ENCODE measurements at places on chromosomes 7 and 10.

DNA sequence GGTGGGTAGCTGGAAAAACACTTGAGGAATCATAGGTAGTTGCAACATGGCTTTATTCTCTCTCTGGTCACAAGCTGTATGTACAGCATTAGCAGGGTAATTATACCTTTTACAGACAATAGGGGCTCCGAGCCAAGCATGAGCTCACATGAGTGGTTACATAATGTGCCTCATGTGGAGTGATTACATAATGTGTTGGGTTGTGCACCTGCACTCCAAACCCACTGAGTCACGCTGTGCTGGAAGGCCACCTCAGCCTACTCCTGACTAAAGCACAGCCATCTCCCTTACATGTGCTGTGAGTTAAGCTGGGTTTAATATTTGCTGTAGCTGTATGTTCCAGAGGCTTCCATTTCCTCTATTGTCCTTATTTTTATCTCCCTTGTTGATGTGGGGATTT, 348.7 kb upstream of the SEMA3C start:
- no peak for DNase-seq

GRCh38 chr7:107678110-107678753, 17.6 kb downstream of the SLC26A4 start:
- DNase-seq, result no peak

DNA sequence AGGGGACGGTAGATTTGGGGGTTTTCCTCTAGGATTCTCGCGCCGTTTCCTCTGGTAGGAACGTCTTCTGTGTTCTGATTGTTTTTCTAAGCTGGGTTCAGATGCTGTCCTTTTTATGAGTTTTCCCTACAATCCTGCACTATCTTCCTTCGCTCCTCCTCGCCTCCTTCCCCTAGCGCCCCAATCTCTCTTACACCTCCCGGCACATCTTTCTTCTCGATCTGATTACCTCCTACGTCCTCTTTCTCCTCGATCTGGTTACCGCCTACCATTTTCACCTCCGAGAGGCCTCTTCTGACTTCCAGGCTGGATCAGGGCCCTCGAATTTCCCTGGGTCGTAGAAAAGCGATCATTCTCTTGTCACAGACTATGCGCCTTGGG, 413 bp downstream of the BUD31 start:
- DNase-seq, result no peak

GRCh38 chr10:60267802-60268201, 121.9 kb downstream of the ANK3 start:
- DNase-seq, result no peak

- no peak for DNase-seq
Measured at GRCh38 chr7:33073243-33073642, 10.7 kb upstream of the NT5C3A start.

GRCh38 chr7:72244826-72245398, 167.2 kb downstream of the CALN1 start:
- no peak for DNase-seq

DNA sequence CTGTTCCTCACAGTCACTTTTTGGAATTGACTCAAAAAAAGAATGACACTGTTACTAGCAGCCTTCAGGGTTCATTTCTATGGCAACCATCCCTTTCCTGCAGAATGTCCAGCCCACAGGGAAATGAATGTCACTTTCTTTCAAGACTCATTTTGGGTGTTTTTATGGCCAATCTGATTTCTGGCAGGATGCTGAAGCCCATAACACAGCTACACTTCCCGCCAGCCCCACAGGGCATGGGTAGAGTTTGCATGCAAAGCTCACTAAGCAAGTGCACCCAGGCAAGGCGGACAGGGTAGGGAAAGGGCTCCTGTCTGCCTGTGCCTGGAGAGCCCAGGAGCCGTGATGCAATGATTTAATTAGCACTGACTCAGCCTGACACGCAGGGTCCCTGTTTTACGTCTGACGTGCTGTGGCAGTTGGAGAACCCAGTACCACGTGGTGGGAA, 26.1 kb upstream of the GPAM start:
- no peak for DNase-seq

GRCh38 chr10:132616170-132616995, 78.8 kb downstream of the INPP5A start:
- DNase-seq, result peak; percentile 68

DNA sequence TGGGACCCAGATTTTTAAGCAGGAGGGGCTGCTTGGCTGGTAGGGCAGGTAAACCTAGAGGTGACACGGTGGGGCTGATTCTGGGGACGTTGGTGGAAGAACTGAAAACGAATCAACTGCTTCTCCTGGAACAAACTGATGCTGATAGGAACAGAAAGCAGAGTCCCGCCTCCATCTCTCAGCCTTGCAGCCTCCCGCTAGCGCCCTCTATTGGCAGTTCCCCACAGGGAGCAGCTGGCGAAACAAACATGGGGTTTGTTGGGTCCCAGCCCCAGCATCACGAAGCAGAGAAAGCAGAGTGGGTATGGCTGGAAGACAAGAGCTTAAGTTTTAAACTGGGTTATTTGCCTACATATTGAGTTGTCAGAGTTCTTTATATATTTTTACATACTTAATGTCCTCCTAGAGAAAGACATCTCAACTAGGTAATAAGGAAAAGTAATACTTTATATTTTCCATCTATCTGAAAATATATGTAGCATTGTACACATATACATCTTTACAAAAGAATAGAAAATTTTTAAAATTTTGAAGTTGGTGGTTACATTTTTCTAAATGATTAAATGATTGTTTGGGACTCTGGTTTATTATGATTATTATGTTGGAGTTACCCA, 42.3 kb upstream of the FOXI2 start:
- DNase-seq, result no peak

- DNase-seq, result no peak
Measured at GRCh38 chr7:122887848-122888247, 1.6 kb upstream of the CADPS2 start.

DNA sequence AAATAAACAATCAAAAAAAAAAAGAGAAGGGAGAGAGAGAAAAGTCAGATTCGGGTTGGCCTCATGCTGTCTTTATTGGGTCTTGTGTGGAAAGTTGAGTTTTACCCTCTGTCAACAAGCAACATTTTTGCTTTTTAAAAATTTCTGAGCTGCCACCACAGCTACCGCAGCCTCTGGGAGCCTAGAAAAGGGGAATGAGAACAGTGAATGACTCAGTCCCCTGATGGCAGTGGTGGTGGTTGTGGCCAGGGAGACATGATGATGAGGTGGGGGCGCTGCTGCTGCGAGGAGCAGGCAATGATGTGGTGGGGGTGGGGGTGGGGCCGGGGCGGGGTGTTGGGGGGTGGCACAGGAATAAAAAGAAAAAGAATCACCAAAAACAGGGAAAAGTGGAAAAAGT, 20.0 kb upstream of the CREB3L2 start:
- no peak for DNase-seq
